ENCODE measurements at places on chromosomes 1 and 21. TPM values are rescaled to one million over a fixed set of nuclear protein-coding genes. Genes with fewer than 3 reads are reported as not detected.
A peak's percentile ranks its signal among the peaks of the same experiment; 100 is the strongest.

Gene ATXN7L2
- 1.7 TPM for total RNA-seq

Gene SF3B4
- total RNA-seq = 11.4 TPM

Gene CYYR1
- not detected for total RNA-seq

Gene LMX1A
- not detected for total RNA-seq

Gene C4BPB
- total RNA-seq = not detected

Gene SNX27
- total RNA-seq = 25.6 TPM

Gene CLCN6
- total RNA-seq = 5.0 TPM

Gene REN
- total RNA-seq = 0.54 TPM

Gene S100A1
- total RNA-seq = not detected

Gene RAB3B
- total RNA-seq = 91.9 TPM

Gene NUAK2
- 8.1 TPM for total RNA-seq

Gene CFHR3
- not detected for total RNA-seq

Gene PROK1
- not detected for total RNA-seq

DNA sequence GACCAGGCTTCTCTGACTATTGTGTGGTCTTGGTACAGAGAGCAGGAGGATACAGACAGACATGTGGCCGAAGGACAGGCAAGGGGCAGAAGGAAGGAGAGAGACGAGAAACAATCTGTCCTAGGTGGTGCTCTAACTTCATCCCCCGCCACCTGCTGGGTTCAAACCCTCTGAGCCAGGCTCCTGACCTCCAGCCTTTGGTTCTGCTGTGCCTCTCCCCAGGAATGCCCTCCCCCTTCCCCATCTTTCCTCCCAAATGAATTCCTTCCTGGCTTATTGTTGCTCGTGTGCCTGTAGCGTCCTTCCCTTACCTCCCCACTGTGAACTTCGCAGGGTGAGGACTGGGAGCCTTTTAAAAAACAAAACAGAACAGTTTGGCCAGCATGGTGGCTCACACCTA is 5.4 kb downstream of the TCEA3 start:
- DNase-seq = no peak

DNA sequence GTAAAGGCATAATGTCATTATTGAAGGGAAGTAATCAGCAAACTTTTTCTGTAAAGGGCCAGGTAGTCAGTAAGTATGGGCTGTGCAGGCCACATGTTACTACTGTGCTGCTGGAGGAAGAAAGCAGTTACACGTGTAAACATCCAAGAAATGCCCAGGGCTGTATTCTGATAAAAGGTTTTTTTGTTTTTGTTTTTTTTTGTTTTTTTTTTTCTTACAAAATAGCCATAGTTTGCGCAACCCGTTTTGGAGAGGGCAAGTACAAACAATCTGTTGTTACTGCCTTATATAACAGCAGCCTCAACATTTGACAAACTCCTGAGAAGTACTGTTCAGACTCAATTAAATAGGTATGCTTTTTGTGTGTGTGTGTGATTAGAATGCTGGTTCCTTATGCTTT is 26.7 kb upstream of the MTMR11 start:
- DNase-seq = no peak

DNA sequence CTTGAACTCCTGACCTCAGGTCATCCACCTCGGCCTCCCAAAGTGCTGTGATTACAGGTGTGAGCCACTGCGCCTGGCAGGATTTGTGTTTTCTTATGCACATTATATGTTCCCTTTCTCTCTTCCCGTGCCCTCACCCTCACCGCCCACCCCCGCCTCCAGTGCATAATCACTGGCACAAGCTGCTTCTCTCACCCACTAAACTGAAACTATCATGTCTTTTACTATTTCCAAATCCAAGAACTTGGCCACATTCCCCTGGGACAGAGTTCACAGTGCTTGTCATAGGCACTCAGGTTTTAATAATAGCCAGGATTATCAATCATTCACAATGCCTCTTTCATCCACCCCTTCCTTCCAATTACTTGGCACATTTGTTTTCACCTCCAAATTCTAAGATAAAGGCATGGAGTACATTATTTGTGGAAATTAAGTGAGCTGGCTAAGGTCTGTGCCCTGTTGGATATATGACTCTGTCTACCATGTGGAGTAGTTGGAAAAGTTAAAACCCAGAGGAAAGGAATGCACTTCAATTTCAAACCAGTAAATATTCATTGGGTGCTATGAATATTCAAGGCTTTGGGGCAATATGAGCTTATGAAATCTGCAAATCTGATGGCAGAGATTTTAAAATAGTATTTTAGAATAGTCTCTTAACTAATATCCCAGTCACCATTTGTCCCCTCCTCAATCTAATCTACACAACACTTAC is 17.6 kb upstream of the MAPKAPK2 start:
- DNase-seq = no peak

- no peak for DNase-seq
These were observed 94.7 kb downstream of the LACTBL1 start for GRCh38 chr1:22877980-22878379.

DNA sequence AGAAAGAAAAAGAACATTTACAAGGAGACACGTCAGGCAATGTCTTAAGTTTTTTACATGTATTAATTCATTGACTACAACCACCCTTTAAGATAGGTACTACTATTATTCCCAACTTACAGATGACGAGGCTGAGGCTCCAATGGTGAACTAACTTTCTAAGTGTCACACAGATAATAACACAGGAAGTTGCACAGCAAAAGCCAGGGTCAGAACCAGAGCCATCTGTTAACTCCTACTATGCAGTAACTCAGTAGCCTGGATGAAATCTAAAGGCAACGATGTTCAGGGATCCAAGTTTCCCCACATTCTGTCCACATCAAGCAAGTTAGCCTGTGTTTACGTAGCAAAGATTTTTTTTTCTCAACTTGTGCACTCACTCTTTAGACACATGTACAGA is 371.7 kb downstream of the PTPRC start:
- no peak for DNase-seq

- DNase-seq = no peak
These were observed 50.1 kb downstream of the LAMC1 start for GRCh38 chr1:183073320-183073719.

DNA sequence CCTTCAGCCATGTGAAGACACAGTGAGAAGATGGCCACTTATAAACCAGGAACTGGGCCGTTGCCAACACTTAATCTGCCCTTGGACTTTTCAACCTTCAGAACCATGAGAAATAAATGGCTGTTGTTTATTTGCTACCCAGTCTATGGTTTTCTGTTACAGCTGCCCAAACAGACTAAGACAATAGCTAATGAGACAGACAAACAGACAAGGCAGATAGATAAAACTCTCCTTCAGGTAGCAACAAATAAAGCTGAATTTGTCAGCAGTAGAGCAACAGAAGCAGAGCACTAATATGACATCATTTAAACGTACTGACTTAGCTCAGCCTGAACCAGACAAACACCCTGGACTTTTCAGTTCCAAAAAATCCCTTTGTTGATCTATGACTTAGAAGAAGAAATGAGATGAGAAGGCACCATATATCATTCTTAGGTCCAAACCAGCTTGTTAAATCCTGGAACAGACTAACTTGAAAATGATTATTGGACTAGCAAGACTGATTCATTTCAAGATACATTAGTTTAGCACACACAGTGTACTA is 27.0 kb downstream of the ZZZ3 start:
- peak; percentile 32 for DNase-seq

- no peak for DNase-seq
These were observed 15.6 kb downstream of the ADARB1 start for GRCh38 chr21:45089964-45090363.

- DNase-seq = peak; percentile 77
These were observed 1.6 kb upstream of the SH3BGRL3 start for GRCh38 chr1:26278303-26278702.

- DNase-seq = no peak
These were observed 37.9 kb upstream of the TENT5C start for GRCh38 chr1:117567976-117568375.

GRCh38 chr1:11746092-11746491 is 10.2 kb downstream of the AGTRAP start:
- peak; percentile 42 for DNase-seq

DNA sequence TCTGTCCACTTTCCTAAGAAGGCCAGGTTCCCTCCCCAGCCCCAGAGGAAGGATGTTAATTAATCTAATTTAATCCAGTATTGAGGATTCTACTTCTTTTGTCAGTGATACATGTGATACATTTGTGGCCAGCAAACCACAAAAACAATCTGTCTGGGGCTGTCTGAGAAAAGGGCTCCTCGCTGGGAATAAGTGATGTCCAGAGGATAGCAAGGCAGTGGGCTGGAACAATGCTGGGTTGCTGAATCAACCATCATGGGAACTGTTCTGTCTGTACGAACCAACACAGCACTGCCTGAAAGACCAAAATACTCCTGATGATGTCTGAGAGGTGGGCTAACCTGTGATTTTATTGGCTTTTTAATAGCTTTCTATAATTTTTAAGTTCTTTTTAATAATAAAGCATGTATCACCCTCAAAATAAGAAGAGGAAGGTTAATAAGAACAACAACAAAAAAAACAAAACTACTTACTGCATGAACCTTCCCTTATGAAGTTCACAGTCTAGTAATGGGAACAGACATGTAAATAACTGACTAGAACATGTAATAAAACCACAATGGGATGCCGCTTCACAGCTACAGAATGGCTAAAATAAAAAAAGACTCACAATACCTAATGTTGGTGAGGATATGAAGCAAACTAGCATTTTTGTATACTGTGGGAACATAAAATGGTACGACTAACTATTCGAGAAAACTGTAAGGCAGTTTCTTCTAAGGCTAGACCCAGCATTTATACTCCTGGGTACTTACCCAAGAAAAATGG is 11.4 kb upstream of the ADAR start:
- DNase-seq = no peak

- peak; percentile 94 for DNase-seq
These were observed 43.3 kb downstream of the PHC2 start for GRCh38 chr1:33387625-33388024.

DNA sequence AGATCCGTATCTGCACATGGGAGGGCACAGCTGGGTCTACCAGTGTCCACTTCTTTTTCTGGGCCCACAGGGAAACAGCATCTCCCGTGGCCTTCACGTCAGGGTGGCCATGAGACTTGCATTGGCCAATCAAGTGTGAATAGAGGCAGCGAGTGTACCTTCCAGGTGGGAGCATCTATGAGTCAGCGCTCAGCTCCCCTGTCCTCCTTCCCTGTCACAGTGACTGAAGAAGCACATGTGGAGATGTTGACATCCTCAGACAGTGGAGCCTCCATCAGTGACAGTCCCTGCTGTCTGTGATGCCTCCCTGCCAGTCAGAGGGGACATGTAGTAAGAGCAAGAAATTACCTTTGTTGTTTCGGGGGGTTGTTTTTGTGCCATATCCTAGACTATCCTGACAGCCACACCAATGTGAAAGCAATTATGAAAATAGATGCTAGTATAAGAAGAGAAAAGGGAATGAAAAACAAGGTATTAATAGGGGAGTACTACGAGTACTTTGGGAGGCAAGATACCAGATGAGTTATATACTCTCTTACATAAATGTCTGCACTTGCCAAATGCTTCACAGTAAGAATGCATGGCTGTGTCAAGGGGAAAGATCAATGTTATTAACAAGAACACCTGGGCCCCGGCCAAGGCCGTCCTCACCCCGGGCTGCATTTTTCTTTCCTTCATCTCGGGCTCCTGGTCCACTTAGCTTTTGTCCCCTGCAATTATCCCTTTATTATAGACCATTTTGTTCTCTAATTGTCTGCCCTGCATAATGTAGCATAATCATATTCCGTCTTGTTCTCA is 86.0 kb downstream of the MATN1 start:
- DNase-seq = no peak

DNA sequence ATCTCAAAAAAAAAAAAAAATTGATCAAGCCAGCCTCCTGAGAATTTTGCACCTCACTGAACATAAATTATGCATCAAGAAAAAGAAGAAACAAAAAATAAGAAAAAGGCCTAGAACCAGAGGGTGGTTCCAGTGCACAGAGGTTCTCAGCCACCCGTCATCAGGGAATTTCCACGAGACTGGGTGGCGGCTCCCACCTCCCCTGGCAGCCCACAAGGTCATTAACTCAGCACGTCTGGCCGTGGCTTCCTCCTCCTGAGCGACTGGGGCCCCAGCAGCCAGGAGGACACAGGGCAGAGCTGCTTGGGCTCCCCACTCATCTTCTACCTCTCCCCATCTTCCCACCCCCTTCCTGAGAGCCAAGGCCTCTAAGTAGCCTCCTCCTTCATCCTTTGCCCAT is 15.7 kb upstream of the TMEM51 start:
- DNase-seq = no peak

DNA sequence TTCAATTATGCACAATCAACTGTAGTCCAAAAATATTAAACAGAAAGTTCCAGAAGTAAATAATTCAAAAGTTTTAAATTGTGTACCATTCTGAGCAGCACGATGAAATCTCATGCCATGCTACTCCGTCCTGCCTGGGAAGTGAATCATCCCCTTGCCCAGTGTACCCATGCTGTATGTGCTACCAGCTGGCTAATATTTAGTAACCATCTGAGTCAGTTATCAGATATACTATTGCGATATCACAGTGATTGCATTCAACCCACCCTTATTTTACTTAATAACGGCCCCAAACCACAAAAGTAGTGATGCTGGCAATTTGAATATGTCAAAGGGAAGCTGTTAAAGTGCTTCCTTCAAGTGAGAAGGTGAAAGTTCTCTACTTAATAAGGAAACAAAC is 56.2 kb downstream of the EVI5 start:
- DNase-seq = peak; percentile 23

DNA sequence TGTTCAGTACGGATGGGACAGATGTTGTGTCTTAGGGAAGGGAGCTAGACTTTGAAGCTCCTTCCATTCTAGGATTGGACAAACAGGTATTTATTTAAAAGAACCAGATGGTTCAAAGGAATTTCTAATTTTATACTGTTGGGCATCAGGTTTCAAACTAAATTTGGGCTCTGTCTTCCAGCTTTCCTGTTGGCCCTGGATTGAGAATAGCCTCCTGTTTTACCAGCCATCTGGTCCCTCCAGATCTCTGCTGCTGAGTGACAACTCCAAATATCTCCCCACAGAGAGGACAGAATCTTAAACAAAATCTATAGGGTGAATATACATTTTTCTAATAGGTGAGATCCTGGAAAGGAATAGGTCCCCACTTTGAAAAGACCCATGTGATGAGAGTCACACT is 52.5 kb upstream of the CNIH3 start:
- no peak for DNase-seq

DNA sequence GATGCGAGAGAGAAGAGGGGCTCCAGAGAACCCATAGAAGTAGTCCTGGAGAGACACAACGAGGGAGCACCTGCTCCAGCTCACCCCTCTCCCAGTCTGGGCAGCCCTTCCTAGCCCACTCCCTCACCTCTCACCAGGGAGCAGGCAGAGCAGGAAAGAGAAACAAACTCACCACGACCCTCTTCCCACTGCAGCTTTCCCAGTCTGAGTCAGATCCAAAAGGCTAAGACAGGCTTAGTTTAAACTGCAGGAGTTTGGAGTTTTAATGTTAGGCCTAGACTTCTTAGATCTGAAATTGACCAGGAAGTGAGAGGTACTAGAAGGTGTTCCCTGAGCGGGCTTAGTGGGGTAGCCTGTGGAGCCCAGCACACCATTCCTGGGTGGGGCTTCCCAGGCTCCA is 29.6 kb downstream of the SLC1A7 start:
- DNase-seq = peak; percentile 28

- DNase-seq = peak; percentile 80
These were observed 76.4 kb downstream of the FHAD1 start for GRCh38 chr1:15323351-15323988.

GRCh38 chr1:16260814-16261213 is 23.8 kb upstream of the CPLANE2 start:
- DNase-seq = peak; percentile 81

- DNase-seq = peak; percentile 6
These were observed 66.6 kb downstream of the SCMH1 start for GRCh38 chr1:41175546-41175945.

GRCh38 chr1:216247937-216248336 is 175.3 kb downstream of the USH2A start:
- peak; percentile 16 for DNase-seq

Measured in IMR-90 (cell line).